CD4-positive, alpha-beta T cell treated with Interleukin-15 for 1 hour (primary cell): ENCODE measurements at places on chromosomes 2 and 18.

DNA sequence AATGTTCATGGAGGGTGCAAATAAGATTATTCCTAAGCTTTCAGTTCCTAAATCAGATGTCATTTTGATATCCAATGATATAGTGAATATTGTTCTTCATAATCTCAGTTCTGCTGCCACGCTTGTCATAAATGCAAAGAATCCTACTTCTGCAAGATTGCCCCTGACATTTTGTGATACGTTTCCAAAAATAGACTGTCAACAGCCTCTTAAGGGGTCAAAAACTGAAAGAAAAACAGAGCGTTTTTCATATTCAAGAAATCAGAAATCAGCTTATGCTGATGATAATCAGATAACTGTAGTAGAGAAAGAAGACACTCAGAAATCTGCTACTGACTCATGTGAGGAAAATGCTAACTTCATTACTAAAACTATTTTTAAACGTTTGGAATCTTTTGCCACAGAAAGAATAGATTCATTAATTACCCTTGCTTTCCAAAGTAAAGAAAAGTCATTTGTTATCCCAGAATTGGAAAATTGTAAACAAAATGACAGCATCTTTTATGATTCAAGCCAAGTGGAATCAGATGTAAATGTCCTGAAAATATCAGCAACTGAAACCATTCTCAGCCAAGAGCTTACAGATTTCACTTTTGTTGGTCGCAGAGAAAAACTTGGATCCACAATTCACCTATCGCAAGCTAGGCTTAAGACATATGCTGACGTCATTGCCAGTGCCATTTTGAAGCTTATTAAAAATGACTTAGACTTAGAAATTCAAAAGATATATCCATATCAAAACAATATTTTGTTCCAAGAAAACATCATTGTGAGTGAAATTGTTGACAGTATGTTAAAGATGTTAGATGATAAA, 55.1 kb downstream of the FSIP2 start:
- DNase-seq: no peak

- DNase-seq: no peak
These were observed 7.0 kb downstream of the KIAA1328 start for GRCh38 chr18:36835927-36836326.

DNA sequence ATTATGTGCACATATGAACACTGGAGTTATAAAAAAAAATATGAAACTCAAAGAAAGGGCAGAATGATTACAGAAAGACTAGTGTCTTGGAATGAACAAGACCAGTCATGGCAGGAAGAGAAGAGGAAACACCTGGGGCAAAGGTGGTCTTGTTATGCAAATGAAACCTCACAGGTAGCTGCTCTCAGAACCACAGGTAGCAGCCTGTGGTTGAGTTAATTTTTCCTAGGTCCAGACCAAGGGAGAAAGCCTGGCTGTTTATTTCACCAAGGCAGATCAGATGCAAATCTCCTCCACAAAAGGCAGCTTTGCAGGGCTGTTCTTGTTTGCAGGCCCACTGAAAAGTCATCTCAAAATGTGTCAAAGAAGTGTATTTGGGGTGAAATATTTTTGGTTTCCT, 785.8 kb downstream of the RNF144A start:
- DNase-seq: no peak

DNA sequence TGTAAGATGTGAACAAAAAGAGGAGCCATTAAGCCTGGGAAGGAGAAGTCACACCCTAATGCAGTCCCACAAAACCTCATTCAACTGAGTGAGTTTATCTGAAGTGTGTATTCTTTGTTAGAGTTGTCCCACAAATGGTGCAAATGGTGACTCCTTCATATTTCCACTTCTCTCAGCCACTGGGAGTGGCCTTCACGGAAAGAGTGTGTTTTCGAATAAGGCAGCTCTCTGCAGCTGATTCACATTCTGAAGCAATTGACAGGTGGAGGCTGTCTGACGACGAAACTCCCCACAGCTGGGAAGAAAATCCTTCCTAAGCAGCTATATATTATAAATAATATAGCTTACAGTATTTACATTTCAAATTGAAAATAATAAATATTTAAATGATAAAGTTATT, 318.8 kb upstream of the TMEFF2 start:
- no peak for DNase-seq

- peak; percentile 54 for DNase-seq
These were observed 223.7 kb upstream of the TRIB2 start for GRCh38 chr2:12493031-12493513.

DNA sequence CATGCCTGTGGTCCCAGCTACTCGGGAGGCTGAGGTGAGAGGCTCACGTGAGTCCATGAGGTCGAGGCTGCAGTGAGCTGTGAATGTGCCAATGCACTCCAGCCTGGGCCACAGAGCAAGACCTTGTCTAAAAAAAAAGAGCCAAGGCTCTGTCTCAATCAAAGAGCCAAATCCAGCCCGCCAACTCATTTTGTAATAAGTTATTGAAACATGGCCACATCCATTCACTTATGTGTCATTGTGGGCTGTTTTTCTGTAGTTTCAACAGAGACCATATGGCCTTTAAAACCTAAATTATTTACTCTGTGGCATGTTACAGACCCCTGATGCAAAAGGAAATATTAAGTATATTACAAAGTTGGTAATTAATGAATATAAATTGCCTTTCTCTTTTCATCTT, 60.8 kb downstream of the GPR39 start:
- DNase-seq: no peak

GRCh38 chr2:25085761-25086560, 44.1 kb downstream of the EFR3B start:
- no peak for DNase-seq

DNA sequence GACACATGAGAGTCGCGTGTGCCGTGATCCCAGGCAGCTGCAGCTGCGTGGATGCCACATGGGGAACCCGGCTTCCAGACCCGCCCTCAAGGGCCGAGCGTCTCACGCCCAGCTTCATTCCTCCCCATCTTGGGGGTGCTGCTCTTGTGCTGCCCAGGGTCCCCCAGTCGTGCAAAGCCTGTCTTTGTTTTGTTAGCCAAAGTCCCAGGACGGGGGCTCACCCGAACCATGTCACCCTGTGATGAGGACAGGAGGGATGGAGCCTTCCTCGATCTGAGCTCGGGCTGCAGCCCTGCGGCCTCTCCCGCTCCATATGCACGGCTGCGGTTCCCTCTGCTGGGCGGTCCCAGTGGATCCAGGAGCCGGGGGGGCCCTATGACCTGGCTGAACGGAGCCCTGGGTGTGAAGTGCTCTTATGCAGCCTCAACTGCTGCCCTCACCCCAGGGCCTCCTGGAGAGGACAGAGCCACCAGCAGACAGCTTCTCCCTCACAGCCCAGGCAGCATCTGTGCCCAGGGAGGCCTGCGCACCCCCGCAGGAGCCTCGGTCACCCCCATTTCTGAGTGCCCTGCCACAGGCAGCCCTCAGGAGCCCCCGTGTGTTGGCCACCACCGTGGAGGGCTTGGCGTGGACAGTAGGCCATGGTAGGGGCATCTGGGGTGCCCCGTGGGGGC, 99.0 kb upstream of the CTDP1 start:
- DNase-seq: peak; percentile 11

DNA sequence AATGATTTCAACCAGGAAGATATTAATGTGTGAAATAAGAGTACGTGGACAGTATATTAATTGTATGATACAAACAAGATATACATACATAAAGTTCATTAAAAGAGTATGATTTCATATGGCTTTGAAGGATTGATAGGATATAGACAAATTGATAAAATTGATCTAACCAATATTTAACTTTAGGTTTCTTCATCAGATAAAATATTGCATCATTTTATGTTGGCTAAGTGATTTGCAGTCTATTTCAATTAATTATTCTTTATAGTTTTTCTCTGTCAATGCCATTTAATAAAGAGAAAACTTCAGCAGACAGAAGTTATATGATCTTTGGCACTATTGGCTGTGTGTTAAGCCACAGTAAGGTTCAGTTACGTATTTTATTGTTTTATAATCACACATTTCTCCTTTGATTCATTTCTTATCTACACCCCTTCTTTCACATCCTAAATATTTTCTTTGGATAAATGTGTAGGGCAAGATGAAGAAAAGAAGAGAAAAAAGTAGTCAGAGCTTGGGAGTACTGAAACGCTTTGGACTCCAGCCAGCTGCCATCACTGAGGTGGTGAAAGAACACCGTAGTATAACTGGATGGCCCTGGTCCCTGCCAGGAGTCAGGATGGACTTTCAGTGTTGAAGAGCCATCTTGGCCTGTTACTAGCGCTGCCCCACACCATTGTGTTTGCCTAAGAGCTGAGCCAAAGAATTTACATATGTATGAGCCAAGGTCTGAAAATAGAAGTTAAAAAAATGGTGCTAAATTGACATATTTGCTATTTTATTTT, 9.8 kb upstream of the CPS1 start:
- no peak for DNase-seq

DNA sequence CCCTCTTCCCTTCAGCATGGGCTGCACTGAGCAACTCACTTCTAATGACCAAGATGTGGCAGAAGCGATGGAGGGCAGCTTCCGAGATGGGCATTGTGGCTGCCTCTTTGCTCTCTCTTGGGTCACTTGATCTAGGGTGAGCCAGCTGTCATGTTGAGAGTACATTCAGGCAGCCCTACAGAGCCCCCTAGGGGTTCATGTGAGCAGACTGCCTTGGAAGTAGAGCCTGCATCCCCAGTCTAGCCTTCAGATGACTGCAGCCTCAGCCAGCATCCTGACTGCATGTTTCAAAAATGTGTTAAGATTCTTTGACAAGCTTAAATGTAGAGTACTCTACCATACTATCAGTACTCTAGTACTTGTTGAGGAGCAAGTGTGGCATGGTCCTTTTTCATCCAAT, 143.9 kb downstream of the NCK2 start:
- peak; percentile 37 for DNase-seq

DNA sequence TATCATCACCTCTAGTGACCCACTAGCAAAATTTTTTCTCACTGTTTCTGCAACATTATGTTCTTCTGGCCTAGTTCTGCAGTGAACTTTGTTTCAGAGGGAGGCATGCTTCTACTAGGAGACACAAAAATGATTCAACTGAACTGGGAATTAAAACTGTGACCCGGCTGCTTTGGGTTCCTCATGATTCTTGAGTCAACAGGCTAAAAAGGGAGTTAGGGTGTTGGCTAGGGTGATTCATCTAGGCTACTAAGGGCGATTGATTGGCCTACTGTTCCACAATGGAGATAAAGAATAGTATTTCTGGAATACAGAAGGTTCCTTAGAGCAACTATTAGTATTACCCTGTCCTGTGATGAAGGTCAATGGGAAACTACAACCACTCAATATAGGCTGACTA, 179.5 kb downstream of the PPP1R1C start:
- DNase-seq: no peak

- no peak for DNase-seq
These were observed 2.9 kb downstream of the TBR1 start for GRCh38 chr2:161418715-161419637.

GRCh38 chr2:99365661-99366060, 28.5 kb downstream of the EIF5B start:
- no peak for DNase-seq

- DNase-seq: no peak
These were observed 23.7 kb upstream of the MMADHC start for GRCh38 chr2:149611100-149611820.

DNA sequence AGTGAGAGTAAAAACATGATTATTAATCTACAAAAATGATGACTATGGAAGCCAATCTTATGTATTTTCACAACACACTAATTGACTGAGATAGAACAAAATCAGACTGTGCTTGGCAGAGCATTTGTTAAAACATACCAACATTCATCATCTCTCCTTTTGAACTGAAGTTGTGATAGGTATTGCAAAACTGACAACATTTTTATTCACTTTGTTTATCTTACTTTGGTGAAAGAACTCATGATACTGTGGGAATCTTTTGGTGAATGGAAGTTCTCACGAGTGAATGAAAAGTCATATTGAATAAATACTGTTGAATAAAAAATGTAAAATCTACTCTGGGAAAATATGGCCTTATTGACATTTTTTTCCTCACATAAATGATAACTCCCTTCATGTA, 1430.2 kb upstream of the PIK3C3 start:
- no peak for DNase-seq

DNA sequence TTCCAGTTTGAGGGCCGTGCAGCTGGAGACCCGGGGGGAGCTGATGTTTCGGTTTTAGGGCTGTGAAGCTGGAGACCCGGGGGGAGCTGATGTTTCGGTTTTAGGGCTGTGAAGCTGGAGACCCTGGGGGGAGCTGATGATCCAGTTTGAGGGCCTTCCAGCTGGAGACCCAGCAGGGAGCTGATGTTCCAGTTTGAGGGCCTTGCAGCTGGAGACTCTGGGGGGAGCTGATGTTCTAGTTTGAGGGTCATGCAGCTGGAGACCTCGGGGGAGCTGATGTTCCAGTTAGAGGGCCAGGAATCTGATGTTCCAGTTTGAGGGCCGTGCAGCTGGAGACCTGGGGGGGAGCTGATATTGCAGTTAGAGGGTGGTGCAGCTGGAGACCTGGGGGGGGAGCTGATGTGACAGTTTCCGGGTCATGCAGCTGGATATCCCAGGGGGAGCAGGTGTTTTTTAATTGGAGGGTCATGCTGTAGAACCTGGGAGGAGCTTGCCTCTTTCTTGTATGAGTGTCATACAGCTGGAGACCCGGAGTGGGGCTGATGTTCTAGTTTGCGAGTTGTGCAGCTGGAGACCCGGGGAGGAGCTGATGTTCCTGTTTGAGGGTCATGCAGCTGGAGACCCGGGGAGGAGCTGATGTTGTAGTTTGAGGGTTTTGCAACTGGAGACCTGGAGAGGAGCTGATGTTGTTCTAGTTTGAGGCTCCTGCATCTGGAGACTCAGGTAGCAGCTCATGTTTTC, 153.2 kb downstream of the RTP5 start:
- DNase-seq: no peak

GRCh38 chr2:23208339-23208738, 176.6 kb upstream of the KLHL29 start:
- no peak for DNase-seq

DNA sequence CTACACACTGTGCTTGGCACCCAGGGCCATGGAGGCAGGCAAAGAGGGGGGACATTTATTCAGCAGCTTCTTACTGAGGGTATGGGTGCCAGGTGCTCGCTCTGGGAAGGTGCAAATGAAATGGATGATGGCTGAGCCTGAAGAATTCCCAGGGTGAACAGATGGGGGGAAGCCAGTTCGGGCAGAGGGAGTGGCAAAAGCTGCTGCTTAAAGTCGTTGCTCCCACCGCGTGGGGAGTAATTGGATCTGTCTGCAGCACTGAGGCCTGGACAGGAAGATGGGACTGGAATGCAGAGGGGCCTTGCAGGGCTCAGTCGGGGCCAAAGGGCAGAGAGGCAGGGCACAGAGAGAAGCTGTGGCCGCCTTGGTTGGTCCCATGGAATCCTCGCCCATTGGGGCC, 51.2 kb downstream of the NEDD4L start:
- no peak for DNase-seq

GRCh38 chr2:9819551-9819950, 23.7 kb upstream of the TAF1B start:
- no peak for DNase-seq

DNA sequence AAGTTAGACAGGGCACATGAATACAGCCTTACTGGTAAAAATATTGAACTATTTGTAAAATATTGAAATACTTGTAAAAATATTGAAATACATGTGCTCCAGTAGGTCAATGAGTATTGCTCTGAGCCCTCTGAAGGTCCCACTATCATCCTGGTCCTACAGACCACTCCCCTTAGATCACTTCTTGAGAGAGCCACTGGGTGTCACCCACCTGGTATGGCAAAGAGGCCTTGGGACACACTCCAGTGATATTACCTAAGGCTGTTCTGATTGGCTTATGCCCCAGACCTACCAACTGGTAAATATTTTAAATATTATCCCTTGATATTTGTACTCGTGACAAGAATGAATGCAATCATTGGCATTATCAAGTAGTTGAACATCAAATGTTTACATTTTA, 5.0 kb downstream of the THSD7B start:
- DNase-seq: no peak

- DNase-seq: no peak
These were observed 93.6 kb upstream of the NFATC1 start for GRCh38 chr18:79302120-79302519.
